Activated CD4-positive, CD25-positive, alpha-beta regulatory T cell (primary cell): ENCODE measurements at places on chromosomes 2 and 18.

DNA sequence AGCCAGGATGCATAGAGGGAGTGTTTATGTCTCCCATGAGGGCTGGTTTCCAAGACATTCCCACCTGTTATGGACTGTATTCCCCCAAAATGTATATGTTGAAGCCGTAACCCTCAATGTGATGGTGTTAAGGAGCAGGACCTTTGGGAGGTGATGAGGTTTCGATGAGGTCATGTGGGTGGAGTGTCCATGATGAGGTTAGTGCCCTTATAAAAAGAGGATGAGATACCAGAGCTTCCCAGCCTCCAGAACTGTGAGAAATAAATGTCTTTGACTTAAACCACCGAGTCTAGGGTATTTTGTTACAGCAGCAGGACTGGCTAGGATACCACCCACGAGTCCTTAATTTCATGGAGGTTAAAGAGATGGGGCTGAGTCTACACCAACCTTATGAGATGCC is 22.6 kb upstream of the EPAS1 start:
- no peak for DNase-seq

DNA sequence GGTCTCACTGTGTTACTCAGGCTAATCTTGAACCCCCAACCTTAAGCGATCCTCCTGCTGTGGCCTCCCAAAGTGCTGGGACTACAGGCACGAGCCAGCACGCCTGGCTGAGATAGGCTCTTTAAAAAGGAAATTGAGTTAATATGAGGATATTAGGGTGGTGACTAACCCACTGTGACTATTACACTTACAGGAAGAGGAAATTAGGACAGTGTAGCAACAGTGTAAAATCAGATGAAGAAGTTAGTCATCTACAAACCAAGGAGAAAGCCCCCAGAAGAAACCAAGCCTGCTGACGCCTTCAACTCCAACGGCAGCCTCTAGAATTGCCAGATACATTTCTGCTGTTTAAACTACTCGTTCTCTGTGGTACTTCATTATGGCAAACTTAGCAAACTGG is 711.9 kb downstream of the SUCLG1 start:
- no peak for DNase-seq

- no peak for DNase-seq
Observed at GRCh38 chr2:181858600-181858999, 32.9 kb upstream of the ITPRID2 start.

GRCh38 chr2:188852772-188853171 is 121.4 kb upstream of the COL3A1 start:
- no peak for DNase-seq

- no peak for DNase-seq
Observed at GRCh38 chr18:57819671-57820460, 16.8 kb upstream of the ATP8B1 start.

GRCh38 chr2:241931976-241932898 is 62.7 kb downstream of the RTP5 start:
- no peak for DNase-seq

DNA sequence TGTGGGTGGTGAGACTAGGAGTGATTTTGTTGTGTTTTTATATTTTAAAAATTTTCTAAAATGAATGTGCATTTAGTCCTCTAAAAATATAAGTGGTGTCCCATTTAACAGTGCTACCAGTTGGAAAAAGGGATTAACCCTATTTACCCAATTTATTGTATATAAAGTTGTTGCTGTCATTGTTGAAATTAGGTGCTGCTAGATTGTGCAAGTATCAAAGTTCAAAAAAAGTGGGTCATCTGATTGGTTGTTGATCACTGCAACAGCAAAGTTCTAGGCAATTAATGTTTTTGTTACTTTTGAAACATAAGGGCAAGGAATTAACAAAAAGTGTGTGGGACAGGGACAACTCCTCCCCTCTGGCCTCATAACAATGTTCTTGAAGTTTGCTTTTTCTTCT is 40.6 kb downstream of the ADNP2 start:
- no peak for DNase-seq

- DNase-seq = no peak
Observed at GRCh38 chr2:3265981-3266924, 111.4 kb downstream of the EIPR1 start.

- DNase-seq = no peak
Observed at GRCh38 chr2:238942726-238943300, 94.9 kb downstream of the TWIST2 start.

- no peak for DNase-seq
Observed at GRCh38 chr18:56445422-56445821, 193.0 kb downstream of the TXNL1 start.

- DNase-seq = no peak
Observed at GRCh38 chr2:37201766-37202165, 5.5 kb downstream of the CEBPZOS start.

GRCh38 chr18:9708057-9708433 is at the start of gene RAB31:
Gene RAB31, plus strand, starts transcription at chr18:9708301. Its CDS starts 105 bp downstream, at chr18:9708406.
- DNase-seq = no peak

DNA sequence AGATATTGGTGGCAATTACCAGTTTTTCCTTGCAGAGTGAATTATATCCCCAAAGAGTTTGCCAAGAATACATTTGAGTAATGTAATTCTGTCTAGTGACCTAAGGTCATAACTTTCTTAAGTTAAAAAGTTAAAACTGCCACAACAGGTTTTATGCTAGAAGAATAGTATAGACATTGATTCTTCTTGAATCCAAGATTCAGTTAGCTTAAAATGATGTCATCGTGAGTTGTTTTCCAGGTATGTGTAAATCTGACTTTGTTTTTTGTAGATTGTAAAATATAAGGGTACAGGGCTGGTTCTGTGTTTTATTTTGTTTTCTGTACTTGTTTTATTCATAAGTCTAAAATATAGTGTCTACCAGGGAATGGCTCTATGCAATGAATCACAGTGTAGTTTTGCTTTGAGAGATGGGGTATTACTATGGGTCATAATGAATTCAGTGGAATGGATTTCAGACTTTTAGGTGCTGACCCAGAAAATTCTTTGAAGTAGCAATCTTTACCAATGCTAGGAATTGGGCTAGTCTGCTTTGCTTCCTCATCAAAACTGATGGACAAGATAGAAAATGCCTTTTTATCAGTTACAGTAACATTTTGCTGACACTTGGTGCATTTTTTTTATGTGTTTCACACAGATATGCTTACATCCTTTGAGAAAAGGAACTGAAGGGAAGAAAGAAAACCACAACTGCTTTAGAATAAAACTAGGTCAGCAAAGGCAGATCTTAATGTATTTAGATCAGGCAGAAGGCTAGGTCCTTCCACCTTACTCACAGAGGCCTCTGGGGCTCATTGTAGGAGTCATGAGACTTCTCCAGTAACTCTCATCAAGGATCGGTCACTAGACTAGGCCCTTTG is 20.8 kb upstream of the MGAT5 start:
- no peak for DNase-seq

DNA sequence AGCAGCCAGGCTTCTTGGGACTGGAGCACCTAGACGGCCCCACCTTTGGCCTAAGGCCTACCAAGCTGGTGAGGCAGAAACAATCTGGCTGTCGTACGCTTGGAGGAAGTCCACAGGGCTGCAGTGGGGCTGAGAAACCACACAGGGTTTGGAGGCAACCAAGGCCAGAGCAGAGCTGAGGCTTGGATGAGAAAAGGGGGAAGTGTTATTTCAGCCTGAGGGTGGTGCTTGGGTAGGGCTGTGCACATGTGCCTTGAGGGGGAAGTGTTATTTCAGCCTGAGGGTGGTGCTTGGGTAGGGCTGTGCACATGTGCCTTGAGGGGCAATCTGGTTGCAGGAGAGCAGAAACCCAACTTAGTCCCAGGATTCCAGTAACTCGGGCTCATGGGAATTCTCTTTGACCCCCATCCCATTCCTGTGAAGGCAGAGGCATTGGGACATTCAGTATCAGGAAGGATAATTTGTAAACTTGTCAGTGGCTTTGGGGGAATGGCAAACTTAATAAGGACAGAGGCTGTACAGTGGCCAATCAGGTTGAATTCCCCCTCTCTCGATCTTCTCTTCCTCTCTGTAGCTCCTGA is 971 bp upstream of the FBXO41 start:
- no peak for DNase-seq

- no peak for DNase-seq
Observed at GRCh38 chr2:85735691-85736090, 18.1 kb upstream of the ATOH8 start.

GRCh38 chr18:8660316-8660715 is 45.0 kb upstream of the MTCL1 start:
- DNase-seq = no peak

DNA sequence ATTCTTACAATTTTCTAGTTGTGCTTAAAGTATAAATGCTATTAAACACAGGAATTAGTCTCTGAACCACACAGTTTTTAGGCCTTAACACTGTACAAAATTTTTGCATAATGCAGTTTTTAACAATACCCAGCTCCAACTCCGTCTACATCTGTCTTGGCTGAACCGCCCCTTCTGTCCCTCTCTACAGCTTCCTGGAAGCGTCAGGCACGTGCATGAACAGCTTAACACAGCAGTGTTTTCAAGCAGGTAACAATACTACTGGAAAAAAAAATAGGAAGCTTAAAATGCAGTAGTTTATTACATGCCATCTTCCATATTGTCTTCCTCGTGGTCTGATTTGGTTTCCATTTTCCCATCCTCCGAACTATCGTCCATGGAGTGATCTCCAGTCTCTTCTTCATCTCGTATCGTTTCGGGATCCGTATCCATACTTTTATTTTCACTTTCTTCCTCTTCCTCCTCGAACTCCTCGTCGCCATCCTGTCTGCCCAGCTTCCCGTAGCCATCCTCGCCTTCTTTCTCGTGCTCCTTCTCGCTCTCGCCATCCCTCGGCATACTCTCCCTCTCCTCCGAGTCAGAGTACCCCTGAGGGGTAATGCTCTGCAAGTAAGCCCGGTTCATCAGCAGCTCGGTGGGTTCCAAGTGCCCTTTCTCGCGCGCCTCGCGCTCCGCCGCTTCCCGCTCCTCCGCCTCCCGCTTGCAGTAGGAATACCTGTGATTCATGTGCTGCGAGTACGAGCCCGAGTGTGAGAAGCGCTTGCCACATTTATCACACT is 130.6 kb downstream of the ZEB2 start:
- no peak for DNase-seq

DNA sequence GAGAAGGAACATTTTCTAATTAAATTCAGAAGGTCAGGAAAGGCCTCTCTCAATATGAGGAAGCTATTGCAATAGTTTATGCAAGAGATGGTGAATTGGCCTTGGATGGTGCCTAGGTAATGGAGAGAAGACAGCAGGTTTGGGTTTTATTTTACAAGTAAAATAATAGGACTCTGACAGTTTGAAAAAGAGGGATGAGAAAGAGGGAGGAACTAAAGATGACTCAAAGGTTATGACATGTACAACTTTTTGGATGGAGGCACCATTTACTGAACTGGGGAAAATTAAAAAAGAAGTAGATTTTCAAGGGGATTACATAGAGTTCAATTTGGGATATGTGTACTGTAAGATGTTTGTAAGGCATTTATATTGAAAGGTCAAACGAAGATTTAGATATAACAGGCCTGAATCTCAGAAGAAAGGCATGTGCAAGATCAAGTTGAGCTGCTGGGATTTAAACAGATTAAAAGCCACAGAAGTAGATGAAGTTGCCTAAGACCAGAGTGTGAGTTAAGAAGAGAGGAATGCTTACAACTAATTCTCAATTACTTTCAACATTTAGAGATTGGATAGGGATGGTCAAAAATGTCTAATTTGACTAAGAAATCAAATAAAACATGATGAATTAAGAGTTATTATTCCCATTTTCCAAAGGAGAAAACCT is 12.3 kb upstream of the ASNSD1 start:
- no peak for DNase-seq

GRCh38 chr2:120576509-120577474 is 158.9 kb upstream of the GLI2 start:
- no peak for DNase-seq

- no peak for DNase-seq
Observed at GRCh38 chr2:130328710-130329109, 14.0 kb upstream of the IMP4 start.

DNA sequence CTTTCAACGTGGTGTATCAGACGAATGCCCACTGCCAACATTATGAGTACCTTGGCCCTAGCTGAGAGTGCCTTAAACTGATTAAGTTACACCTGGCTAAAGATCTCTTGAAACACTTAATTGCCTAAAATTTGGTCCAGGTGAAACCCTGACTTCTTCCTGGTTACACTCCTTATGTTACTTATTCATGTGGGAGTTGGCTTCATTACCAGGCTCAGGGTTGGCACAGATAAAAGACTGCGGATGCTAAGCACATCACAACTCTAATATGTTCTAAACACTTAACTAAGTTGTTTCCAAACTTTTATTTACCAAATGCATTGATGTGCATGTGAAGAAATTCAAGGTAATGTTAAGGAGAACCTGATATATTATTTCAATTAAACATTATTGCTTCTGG is 298.9 kb downstream of the TCF4 start:
- no peak for DNase-seq
